ENCODE measurements at places on chromosomes 12 and 14.

GRCh38 chr14:71333705-71334104 lies 426.4 kb downstream of the PCNX1 start:
- DNase-seq: no peak

DNA sequence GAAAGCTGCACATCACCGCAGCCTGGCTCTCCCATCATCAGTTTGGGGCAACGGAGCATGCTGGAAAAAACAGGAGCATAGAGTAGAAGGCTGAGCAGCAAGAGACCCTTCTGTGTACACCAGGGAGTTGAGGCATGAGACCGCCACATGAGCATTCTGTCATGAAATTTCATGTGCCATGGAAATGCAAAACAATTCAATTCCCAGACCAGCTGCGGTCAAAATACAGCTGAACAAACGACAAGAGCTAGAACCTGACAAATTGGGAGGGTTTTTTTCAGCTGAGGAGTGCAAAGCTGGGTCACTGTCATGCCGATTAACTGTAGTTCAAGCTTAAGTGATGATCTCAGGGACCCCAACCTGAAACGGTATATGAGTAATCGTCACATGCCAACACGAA lies 37.1 kb downstream of the TMEM30B start:
- no peak for DNase-seq

DNA sequence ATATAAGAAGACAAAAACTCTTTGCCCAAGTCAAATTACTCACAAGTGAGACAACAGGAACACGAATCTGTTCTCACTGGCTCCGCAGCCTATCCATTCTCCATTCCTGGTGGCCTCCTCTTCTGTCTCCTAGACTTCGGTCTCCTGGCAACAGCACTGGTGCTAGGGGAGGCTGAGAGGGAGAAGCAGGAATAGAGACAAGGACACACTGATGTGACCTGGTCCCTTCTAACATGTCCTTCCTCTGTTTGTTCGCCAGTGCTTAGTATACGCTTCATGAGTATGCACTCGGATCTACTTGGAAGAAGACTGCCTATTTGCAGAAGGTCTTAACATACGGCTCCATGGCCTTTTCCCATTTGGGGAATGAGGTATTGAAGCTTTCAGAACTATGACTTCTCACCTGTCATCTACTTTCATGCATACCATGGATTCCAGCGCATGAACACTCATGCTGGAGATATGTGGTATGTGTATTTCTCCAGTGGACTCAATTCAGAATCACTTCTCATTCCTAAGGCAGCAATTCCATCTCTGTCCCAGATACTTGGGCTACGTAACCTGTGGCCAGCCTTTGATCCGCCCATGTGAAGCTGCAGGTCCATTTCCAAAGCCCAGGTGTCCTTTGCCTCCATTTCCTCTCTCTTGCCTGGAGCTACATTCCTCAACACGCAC lies 33.9 kb downstream of the BHLHE41 start:
- no peak for DNase-seq

GRCh38 chr14:32019276-32019675 lies 57.8 kb upstream of the ARHGAP5 start:
- no peak for DNase-seq

DNA sequence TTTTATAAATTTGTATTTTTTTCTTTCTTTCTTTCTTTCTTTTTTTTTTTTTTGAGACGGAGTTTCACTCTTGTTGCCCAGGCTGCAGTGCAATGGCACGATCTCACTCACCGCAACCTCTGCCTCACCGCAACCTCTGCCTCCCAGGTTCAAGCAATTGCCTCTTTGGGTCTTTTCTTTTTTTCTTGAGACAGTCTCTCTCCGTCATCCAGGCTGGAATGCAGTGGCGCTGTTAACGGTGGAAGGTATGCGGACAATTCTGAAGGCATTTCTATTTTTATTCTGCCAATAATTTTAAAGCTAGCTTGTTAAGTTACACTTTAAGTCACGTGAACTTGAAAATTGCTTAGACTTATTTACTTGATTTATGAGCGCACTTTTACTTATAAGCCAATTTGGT lies 8.8 kb upstream of the PHC1 start:
- no peak for DNase-seq

- DNase-seq: no peak
These were observed 32.2 kb downstream of the RAB21 start for GRCh38 chr12:71786829-71787228.

DNA sequence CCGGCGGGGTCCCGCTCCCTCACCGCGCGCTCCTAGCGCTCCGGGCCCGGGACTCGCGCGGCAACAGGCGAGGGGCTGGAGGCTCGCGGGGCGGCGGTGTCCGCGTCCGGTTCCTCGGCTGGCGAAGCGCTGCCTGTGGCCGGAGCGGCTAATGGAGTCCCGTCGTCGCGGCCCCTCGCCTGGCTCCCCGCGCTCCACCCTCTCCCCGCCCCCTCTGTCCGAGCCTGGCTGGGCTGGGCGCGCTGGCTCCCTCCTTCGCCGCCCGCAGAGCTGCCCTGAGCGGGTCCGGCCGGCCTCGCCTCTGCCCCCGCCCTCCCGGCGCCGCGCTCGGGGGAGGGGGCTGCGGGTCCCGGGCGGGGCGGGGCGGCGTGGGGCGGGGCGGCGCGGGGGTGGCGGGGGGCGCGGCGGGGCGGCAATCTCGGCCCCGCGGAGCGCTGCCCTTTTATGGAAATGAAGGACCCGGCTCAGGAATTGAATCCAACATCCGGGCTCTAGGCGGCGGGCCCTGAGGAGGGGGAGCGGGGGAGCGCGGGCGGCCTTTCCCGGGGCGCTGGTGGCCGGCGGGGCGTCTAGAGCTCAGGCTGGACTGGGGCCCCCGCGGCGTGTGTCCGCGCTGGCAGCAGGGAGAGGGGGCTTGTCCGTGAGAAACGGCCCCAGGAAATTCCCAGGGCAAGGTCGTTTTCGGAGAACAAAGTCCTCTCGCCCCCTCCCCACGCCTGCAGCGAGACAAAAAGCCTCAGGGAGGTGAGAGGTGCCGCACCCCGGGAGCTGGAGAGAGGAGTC lies at the start of gene FERMT2:
TSS of gene FERMT2 (minus strand) at position 153 of the 783 bp plus-strand sequence. CDS start 482 bp downstream, outside the sequence.
- no peak for DNase-seq

GRCh38 chr12:52739963-52740362 lies 36.6 kb upstream of the KRT77 start:
- DNase-seq: no peak

DNA sequence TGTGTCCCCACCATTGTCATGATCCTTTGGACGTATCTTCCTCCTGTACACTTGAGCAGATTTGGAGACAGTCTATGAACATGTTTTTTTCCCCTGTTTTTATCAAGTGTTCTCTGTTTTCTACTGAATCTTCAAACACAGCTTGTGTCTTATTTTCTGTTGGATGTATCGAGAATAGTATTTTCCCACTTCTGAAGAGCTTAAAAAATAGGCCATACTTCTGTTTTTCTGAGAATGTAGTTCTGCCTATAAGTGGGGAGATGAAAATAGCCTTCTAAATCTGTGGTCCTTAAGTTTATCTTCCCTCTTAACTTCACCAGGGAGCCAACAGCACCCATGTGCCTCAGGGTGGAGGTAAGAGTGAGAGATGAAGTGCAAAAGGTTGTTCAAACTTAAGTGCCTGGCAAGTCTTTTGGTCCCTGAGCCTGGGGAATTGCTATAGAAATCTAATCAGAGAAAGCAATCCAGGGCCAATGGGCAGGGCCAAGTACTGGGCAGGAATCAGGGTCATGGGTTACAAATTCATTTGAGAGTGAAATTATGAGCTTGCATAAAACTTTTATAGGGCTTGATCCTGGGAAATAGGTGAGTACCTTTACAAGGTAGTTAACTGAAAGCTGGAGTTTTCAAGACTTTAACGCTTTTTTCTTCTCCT lies 58.9 kb downstream of the ARF6 start:
- DNase-seq: no peak

GRCh38 chr12:124559182-124560017 lies 8.0 kb downstream of the NCOR2 start:
- DNase-seq: no peak

GRCh38 chr14:85602345-85602744 lies 72.4 kb downstream of the FLRT2 start:
- DNase-seq: no peak

DNA sequence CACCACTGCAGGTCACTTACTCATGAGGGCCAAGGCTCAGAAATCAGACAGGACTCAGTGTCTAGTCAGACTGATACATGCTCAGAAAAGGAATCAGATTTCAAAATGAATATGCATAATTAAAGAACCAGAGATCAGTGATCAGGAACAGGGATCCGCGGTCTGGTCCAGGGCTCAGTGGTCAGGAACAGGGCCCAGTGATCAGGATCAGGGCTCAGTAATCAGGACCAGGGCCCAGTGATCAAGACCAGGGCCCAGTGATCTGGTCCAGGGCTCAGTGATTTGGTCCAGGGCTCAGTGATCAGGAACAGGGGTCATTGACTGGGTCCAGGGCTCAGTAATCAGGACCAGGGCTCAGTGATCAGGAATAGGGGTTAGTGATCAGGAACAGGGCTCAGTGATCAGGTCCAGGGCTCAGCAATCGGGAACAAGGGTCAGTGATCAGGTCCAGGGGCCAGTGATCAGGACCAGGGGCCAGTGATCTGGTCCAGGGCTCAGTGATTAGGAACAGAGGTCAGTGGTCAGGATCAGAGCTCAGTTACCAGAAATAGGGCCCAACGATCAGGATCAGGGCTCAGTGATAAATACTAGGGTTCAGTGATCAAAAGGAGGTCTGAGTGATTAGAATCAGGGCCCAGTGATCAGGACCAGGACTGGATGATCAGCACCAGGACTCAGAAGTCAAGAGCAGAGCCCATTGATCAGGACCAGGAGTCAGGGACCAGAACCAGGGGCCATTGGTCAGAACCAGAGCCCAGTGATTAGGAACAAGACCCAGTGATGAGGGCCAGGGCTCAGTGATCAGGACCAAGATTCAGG lies 175.3 kb downstream of the TMEM121 start:
- no peak for DNase-seq

DNA sequence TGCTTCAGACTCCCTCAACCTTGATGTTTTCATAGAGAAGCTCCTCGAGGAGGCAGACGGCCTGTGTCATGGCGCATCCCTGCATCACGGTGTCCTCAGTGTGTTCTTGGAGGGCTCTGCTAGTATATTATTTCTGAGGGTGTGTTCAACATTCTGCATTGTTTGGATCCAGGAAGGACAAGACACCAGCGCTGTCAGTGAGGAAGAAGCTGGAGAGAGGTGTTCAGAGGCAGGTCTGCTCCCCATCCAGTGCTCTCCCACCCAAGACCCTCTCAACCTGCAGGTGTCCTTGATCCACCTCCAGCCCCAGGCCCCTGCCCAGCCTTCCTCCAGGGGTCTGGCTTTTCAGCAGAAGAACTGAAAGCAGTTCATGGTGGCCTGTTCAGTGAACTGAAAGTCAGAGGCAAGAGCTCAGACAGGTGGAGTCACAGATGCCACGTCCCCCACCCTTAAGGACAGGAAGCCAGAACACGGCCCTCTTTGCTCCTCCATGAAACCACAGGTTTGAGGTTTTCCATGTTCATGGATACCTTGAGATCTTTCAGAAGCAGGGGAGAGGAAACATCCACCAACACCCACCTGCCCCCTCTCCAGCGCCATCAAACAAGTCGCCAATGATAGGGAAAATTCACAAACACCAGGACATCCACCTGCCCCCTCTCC lies 37.4 kb downstream of the DIO3 start:
- DNase-seq: no peak

DNA sequence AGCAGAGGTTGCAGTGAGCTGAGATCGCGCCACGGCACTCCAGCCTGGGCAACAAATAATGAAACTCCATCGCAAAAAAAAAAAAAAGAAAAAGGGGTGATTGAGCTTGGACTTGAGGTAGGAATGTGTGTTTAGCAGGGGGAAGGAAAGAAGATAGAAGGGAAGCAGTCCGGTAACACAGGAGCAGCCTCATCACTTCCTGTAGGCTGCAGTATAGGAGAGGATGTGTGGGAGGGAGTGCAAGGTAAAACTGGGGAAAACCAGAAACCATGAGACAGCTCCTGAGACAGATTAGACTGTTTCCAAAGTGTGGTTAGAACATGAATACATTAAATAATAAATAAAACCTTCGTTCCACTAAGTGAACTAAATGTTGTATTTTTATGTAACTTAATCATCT lies 49.2 kb downstream of the FGD4 start:
- no peak for DNase-seq

- DNase-seq: no peak
These were observed 55.0 kb downstream of the TMEM30B start for GRCh38 chr14:61226015-61226654.

- no peak for DNase-seq
These were observed 46.2 kb upstream of the TUNAR start for GRCh38 chr14:95830386-95830785.

GRCh38 chr14:54533100-54533499 lies 23.4 kb downstream of the CGRRF1 start:
- DNase-seq: no peak

Data from RPMI8226 (cell line).